ENCODE measurements at places on chromosomes 3 and 15.

DNA sequence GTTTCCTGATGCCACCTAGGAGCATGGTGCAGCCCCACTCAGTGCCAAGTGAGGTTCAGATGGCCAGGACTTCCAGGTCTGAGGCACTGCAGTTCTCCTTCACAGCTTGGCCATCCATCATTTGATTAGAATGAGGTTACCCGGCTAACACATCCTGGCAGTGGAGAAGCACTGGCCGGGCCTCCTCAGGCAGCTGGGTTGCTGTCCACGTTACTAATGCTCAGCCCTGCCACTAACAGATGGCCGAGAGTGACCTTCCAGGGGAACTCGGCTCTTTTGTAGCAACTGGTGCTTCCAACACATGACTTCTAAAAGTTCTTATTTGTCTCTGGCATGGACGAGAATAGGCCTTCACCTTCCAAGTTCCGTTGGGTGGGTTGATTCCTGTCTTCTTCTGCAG, 204.6 kb upstream of the CFAP20DC start:
- no peak for DNase-seq

DNA sequence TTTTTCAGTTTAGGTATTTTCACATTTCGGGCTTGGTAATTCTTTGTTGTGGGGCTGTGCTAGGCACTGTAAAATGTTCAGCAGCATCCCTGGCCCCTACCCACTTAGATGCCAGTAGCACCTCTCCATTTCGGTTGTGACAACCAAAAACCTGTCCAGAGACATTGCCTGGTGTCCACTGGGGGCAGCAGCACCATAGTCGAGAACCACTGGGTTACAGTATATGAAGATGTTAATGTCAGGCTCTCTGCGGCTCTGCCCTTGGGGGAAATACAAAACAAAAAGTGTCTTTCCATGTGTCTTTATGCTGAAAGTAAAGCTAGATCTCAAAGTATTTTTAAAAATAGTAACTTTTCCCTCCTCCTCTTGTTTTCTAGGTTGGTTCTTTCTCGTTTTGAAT, 177.2 kb downstream of the ITPR1 start:
- no peak for DNase-seq

GRCh38 chr3:177483182-177483967, 286.1 kb upstream of the TBL1XR1 start:
- DNase-seq: no peak

GRCh38 chr15:70127770-70128413, 30.2 kb upstream of the TLE3 start:
- no peak for DNase-seq

- no peak for DNase-seq
Observed at GRCh38 chr15:82641129-82641798, 5.9 kb downstream of the CPEB1 start.

- DNase-seq: no peak
Observed at GRCh38 chr3:168628549-168628948, 532.8 kb upstream of the GOLIM4 start.

- DNase-seq: no peak
Observed at GRCh38 chr3:10753964-10754363, 62.1 kb upstream of the SLC6A11 start.

- DNase-seq: no peak
Observed at GRCh38 chr15:29039466-29040369, 153.9 kb downstream of the APBA2 start.

DNA sequence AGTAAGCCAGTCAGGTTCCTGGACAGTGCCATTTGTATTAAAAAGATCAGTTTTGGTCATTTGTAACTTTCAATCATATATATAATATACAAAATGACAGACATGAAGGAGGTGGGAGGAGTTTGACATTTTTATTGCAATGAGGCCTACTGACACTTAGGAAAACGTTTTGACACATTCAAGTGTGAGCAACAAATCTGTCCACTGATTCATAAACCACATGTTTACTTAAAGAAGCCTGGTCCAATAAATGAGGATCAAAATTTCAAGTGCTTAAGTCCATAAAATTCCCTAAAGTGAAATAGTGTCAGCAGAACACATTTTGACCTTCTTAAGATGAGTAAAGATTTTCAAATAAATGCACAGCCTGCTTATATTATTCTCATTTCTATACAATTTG, 137.3 kb downstream of the MECOM start:
- no peak for DNase-seq
